T-cell (primary cell): ENCODE measurements at places on chromosomes 11 and 22. TPM values are rescaled to one million over a fixed set of nuclear protein-coding genes. Genes with fewer than 3 reads are reported as not detected.

Gene PRAME
- total RNA-seq = not detected

DNA sequence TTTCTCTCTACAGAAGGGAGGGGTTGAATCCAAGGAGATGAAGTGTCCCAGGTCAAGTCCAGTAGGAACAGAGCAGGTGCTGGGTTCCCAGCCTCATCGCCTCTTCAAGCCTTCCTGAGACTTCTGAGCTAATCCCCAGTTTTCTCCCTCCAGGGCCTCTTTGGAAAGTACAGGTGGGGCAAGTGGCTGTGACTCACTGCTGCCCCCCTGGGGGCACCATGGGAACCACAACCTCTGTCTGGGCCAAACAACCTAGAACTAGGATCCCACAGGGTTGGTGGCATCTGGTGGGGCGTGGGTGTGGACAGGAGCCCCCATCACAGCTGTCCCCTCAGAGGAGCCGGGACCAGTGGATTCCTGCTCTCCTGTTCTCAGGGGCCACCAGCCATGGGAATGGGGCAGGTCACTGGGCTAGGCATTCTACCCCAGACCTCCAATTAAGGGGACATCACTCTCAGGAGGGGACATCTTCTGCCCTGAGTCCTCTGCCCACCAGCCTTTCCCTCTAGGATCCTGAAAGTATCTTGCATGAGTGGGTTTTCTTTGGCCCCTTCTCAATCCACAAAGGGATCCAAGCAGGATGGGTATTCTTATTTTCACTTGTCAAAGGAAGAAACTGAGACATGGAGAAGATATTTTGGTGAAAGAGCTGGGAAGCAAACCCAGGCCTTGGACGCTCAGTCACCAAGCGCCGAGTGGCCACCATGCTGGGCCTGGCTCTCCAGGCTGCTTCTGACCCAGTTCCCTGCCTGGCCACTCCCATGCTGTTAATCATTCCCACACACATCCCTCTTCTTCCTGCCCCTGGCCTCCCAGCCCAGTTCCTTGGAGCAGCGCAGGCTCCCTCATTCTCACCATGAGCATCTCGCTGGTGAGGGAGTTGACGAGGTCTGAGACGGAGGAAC lies 23.8 kb downstream of the LRRC10B start:
- H3K36me3 ChIP-seq = no peaks in the 10 kb centered on the region
- H3K27ac ChIP-seq = no peak overlapping the region
- no peak for DNase-seq
- no peak overlapping the region for H3K4me3 ChIP-seq

DNA sequence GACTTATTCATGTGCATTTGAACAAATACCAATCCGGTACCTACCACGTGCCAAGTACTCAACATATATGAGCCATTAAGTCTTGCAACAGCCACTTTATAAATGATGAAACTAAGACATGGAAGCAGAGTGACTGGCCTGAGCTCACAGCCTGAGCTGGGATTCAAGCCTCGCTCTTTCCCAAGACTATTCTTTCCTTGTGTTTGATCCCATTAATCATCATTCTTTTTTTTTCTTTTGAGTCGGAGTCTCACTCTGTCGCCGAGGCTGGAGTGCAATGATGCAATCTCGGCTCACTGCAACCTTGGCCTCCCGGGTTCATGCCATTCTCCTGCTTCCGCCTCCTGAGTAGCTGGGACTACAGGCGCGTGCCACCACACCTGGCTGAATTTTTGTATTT lies 119.3 kb downstream of the ABTB2 start:
- peaks cover 10% of the 10 kb centered on the region for H3K27me3 ChIP-seq
- no peak overlapping the region for H3K27ac ChIP-seq
- H3K36me3 ChIP-seq = no peaks in the 10 kb centered on the region
- no peak overlapping the region for H3K4me3 ChIP-seq

DNA sequence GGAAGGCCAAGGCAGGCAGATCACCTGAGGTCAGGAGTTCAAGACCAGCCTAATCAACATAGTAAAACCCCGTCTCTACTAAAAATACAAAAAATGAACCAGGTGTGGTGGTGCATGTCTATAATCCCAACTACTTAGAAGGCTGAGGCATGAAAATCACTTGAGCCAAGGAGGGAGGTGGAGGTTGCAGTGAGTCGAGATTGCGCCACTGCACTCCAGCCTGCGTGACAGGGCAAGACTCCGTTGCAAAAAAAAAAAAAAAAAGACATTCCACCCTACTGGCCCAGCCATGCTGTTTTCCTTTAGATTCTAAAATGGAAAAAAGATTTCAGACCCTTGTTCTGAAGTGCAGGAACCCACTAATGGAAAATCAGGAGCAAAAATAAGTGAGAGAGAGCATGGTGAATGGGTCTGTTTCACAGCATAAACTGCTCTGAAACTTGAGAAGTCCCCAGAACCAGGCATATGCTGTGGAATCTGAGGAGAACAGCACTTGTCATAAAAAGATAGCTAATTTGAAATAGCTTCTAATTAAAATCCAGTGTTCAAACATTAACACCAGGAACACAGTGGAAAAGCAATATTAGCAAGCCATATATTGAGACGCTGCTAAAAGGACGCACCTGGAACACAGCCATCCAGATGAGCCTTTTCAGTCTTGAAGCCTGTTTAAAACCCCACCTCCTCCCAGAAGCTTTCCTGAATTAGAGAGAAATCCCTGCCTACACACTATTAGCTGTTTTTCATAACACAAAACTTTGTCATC lies 66.3 kb upstream of the CHRM4 start:
- no peaks in the 10 kb centered on the region for H3K4me1 ChIP-seq
- no peak overlapping the region for H3K4me3 ChIP-seq
- H3K27me3 ChIP-seq = no peaks in the 10 kb centered on the region
- DNase-seq = no peak
- H3K27ac ChIP-seq = no peak overlapping the region
- H3K36me3 ChIP-seq = no peaks in the 10 kb centered on the region

Gene GRIA4
- not detected for total RNA-seq

GRCh38 chr11:9790703-9791102 lies 126.8 kb downstream of the SWAP70 start:
- H3K36me3 ChIP-seq = peaks cover 9% of the 10 kb centered on the region
- H3K27ac ChIP-seq = no peak overlapping the region
- H3K27me3 ChIP-seq = no peaks in the 10 kb centered on the region
- no peak overlapping the region for H3K4me3 ChIP-seq
- no peak for DNase-seq

DNA sequence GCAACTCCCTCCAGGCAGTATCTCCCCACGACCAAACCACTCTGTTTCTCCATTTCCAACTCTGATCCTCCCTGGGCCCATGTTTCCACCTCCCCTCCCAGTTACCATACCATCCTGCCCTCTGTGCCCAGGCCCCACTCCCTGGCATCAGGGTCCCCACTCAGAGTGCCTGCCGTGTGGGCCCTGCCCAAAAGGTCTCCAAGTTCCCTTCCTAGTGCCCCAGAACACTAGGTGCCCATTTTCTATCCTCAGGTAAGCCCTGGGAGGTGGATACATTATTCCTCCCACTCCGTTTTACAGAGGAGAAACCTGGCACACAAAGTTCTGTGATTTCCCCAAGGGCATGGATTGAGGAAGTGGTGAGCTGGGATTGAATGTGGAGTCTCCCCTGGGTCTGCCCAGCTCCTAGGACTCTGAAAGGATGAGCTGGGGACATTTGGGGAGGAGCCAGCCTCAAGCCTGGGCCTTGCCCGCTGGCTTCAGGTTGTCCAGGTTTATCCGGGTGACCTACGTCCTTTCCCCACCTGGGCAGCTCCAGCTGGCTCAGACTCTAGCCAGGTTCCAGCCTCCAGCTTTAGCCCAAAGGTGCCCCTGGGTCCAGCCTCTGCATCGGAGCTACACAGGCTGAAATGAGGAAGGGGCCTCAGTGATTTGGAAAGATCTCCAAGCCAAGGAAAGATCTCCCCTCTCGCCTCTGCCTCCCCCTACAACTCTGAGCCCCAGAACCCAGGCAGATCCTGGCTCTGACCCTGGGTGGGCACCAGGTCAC lies 2.2 kb upstream of the GSTT4 start:
- H3K36me3 ChIP-seq = no peaks in the 10 kb centered on the region
- no peak overlapping the region for H3K4me3 ChIP-seq
- peaks cover 2% of the 10 kb centered on the region for H3K4me1 ChIP-seq
- H3K27ac ChIP-seq = no peak overlapping the region

DNA sequence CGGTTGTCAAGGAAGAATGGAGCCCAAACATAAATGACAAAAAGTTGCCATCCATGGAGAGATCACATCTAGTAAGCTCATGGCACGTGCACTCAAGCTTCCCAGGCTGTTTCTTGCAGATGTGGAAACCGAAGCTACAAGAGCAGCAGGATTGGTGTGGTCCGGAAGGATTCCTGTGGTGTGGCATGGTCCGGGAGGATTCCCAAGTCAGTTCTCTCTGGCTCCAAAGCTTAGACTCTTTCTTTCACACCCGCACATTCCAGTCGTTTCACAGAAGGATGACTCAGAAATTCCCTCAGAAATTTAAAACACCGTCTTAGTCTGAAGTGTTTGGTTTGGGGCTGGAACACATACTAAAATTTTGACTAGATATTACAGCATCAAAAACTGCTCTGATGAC lies 78.0 kb upstream of the DRD2 start:
- H3K27ac ChIP-seq = no peak overlapping the region
- H3K4me1 ChIP-seq = no peaks in the 10 kb centered on the region
- DNase-seq = no peak
- peaks cover 15% of the 10 kb centered on the region for H3K27me3 ChIP-seq
- H3K36me3 ChIP-seq = no peaks in the 10 kb centered on the region

DNA sequence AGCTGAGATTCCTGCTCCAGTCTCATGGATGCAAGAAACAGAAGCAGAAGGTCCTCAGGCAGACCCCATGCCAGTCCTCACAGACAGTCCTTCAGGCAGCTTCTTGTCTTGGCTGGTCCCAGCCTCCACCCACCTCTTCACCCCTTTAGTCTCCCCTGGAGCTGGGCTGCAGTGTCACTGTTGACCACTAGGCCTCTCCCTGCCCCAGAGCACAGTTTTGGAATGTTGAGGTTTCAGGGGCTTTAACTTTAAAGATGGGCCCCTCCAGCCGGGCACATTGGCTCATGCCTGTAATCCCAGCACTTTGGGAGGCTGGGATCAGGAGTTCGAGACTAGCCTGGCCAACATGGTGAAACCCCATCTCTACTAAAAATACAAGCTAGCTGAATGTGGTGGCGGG lies 39.5 kb upstream of the GCAT start:
- DNase-seq = no peak
- no peak overlapping the region for H3K4me3 ChIP-seq
- peaks cover 23% of the 10 kb centered on the region for H3K36me3 ChIP-seq
- no peaks in the 10 kb centered on the region for H3K4me1 ChIP-seq
- H3K27me3 ChIP-seq = no peaks in the 10 kb centered on the region
- no peak overlapping the region for H3K27ac ChIP-seq

- H3K27me3 ChIP-seq = no peaks in the 10 kb centered on the region
- H3K27ac ChIP-seq = no peak overlapping the region
- H3K36me3 ChIP-seq = no peaks in the 10 kb centered on the region
- H3K4me3 ChIP-seq = no peak overlapping the region
Measured at GRCh38 chr11:93000511-93001476, 31.3 kb downstream of the MTNR1B start.

DNA sequence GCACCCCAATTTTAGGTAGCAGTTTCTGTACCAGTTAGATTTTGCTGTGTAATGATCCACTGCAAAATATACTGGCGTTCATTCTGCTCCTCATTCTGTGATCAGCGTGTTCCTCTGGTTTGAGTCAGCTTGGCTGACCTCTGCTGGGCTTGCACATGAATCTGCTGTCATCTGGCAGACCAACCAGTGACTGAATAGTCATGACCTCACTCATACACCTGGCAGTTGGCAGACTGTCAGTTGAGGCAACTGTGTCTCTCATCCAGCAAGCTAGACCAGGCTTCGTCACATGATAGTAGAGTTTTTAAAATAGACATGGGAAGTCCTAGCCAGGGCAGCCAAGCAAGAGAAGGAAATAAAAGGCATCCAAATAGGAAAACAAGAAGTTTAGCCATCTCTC lies 316.3 kb upstream of the LARGE1 start:
- no peak for DNase-seq
- H3K4me3 ChIP-seq = no peak overlapping the region
- H3K4me1 ChIP-seq = no peaks in the 10 kb centered on the region
- no peaks in the 10 kb centered on the region for H3K27me3 ChIP-seq
- no peak overlapping the region for H3K27ac ChIP-seq
- no peaks in the 10 kb centered on the region for H3K36me3 ChIP-seq

DNA sequence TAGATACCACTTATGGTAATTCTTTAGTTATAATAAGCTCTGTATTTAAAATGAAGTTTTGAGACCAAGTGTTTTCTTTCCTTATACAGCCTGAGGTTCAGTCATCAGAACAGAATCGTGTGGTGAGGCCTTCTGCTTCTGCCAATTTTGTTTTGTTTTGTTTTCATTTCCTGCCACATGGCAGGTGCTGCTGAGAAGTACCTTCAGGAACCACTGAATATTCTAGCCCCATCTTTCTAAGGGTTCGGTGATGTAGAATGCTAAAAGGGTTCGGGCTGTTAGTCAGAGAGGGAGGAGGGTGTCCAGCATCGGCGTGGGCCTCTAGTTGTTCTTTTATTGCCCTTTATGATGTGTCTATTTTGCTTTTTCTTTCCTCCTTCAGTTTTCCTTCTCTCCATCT lies 25.8 kb downstream of the TNRC6B start:
- DNase-seq = peak; percentile 27
- no peaks in the 10 kb centered on the region for H3K27me3 ChIP-seq
- H3K4me3 ChIP-seq = no peak overlapping the region
- H3K4me1 ChIP-seq = peaks cover 28% of the 10 kb centered on the region

Gene HORMAD2
- not detected for total RNA-seq

- H3K4me1 ChIP-seq = peaks cover 36% of the 10 kb centered on the region
- H3K36me3 ChIP-seq = no peaks in the 10 kb centered on the region
- peak; percentile 23 for DNase-seq
Measured at GRCh38 chr11:13923716-13924650, 38.5 kb upstream of the SPON1 start.

GRCh38 chr11:128905345-128906184 lies 14.4 kb downstream of the KCNJ5 start:
- no peaks in the 10 kb centered on the region for H3K27me3 ChIP-seq
- H3K4me1 ChIP-seq = peaks cover 3% of the 10 kb centered on the region
- H3K4me3 ChIP-seq = peak overlapping the region; percentile 29
- DNase-seq = peak; percentile 33
- H3K36me3 ChIP-seq = no peaks in the 10 kb centered on the region

DNA sequence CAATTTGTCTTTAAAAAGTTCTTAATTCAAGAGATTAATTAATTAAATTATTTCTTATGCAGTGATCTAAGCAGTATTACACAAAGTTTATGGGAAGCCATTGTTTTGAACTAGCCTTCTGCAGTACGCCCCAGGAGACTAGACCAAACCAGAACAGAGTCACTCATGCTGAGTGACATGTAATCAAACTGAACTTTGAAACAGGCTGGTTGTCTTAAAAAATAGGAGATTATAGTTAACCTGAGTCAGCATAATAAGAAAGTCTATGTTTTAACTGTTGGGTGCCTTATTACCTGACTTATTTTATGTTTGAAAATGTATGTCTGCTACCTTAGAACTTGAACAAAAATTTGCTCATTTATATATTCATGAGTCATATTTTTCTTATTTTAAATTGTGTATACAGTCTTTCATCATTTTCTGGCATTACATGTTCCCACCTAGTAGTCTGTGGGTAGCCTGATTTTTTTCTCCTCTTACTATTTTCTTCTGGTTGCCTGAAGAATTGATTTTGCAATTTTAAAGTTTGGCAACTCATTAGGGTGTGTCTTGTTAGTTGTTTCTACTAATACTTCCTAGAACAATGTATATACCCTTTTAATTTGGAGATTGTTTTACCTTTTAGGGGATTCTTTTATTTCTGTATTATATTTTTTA lies 161.4 kb downstream of the AASDHPPT start:
- DNase-seq = no peak
- H3K27me3 ChIP-seq = no peaks in the 10 kb centered on the region
- no peak overlapping the region for H3K27ac ChIP-seq
- no peaks in the 10 kb centered on the region for H3K36me3 ChIP-seq
- no peak overlapping the region for H3K4me3 ChIP-seq
- H3K4me1 ChIP-seq = no peaks in the 10 kb centered on the region
